ENCODE measurements at places on chromosomes 2 and 18.

- no peak for DNase-seq
Measured at GRCh38 chr2:38549071-38549704, 53.5 kb downstream of the HNRNPLL start.

- no peak for DNase-seq
Measured at GRCh38 chr18:33577685-33578517, at the start of gene ASXL3. Gene ASXL3, plus strand, starts transcription at chr18:33578219. Its CDS starts 413 bp downstream, at chr18:33578632.

DNA sequence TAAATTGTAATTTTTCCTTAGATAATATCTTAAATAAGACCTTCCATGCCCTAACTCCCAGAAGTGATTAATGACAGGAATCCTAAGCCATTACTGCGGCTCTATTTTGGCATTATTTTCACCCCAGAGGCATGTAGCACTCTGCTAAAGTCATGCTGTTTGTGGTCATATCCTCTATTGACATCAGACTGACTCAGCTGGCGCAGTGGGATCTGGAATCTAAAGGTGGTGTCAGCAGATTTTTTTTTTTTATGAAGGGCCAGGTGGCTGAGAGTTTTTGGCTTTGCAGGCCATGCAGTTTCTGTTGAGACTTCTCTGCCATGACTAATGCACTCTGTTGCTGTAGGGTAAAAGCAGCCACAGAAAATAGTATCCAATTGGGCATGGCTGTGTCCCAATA is 64.1 kb upstream of the ACVR1C start:
- no peak for DNase-seq

GRCh38 chr2:225512876-225513540 is 113.5 kb downstream of the NYAP2 start:
- no peak for DNase-seq

DNA sequence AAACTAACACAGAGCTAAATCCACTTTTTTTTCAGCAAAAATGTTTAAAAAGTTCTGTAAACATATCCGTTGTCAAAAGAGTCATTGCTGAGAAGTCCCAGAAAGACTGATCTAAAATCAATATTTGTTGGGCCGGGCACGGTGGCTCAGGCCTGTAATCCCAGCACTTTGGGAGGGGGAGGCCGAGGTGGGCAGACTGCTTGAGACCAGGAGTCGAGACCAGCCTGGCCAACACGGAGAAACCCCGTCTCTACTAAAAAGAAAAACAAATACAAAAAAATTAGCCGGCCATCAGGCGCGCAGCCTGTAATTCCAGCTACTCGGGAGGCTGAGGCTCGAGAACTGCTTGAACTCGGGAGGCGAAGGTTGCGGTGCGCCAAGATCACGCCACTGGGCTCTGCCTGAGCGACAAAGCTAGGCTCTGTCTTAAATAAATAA is 1.4 kb downstream of the OLA1 start:
- no peak for DNase-seq

DNA sequence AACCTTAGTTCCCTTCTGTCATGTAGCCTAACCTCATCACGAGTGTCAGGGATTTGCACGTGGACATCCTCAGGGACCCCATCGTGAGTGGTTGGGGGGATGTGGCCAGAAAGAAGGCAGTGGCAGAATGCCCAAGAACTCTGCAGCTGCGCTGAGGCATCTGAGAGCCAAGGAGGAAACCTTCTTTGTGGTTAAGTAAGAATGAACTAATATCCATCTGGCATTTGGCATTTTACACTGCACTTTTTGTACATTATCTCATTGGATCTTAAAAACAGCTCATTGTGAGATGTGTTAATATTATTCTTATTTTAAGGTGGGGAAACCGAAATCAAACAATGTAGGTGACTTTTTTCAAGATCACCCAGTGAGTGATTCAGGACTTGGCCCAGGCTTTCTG is 32.6 kb upstream of the APCDD1 start:
- DNase-seq: no peak

GRCh38 chr18:22572341-22572740 is 154.6 kb upstream of the CTAGE1 start:
- DNase-seq: no peak
